DMS79 (cell line): ENCODE measurements at places on chromosomes 13 and 19.

DNA sequence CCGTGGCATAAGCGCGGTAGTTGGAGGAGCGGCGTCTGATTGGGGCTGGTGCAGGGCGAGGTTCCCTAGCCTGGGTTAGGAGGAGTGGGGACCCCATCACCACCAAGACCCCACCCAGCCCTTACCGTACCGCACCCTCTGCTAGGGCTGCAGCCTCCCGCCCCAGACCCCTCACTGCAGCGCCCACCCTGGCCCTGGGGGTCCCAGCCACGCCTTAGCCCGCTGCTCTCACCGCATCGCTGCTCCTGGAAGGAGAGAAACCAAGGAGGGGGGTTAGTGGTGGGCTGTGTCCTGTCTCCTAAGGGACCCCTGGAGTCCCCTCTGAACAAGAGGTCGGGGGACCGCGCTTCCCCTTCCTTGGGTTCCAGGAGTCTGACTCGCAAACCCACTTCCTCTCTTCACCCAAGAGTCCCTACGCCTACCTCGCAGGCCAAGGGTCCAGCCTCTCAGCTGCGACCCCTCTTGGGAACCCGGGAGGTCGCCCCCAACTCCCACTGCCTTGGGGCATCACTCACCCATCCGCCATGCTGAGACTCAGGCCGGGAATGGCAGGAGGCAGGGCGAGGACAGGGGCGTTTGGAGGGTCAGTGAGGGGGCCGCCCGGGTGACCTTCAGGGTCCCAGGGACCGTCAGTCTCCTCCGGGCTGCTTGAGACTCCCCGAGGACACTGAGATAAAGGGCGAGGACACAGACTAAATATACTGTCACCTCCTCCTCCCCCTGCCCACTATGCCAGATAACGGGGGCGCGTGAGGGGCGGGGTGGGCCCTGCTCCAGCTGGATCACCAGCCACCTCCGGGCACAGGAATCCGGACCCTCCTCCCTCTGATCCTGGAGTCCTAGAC lies at the start of gene TNNI3:
TSS of gene TNNI3 (minus strand) at position 669 of the 845 bp plus-strand sequence. CDS start at position 526, 143 bp downstream.
- DNase-seq: no peak

- no peak for DNase-seq
These were observed 75.3 kb upstream of the SERP2 start for GRCh38 chr13:44298314-44298713.

DNA sequence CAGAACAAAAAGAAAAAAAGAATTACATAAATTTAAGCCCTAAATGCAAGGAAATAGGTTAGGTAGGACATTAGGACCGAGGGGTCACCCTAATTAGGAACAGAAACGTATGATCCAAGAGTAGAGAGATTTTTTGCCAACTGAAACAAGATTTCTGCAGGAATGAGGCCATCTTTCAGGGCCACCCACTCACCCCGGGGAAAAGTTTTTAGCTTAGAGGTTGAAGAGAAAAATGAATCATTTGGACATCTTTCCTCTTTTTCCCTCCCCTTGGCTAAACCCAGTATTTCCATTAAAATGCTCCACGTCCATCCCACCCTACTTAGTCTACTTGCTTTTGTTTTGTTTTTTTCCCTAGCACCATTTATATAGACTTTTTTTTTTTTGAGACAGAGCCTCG lies 10.6 kb upstream of the PNMA8A start:
- no peak for DNase-seq

DNA sequence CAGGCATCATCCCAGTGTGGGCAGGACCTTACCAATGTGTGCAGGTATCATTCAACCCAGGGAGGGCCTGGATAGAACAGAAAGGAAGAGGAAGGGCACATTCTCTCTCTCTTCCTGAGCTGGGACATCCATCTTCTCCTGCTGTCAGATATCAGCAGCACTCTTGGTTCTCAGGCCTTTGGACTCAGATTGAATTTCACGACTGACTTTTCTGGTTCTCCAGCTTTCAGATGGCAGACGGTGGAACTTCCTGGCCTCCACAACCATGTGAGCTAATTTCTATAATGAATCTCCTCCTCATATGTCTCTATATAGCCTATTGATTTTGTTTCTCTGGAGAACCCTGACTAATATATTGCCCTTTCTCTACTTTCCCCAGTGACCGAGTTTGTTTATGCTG lies 77.3 kb downstream of the OLFM4 start:
- no peak for DNase-seq

- no peak for DNase-seq
These were observed 20.5 kb upstream of the SHKBP1 start for GRCh38 chr19:40555978-40556689.

GRCh38 chr13:51628059-51628852 lies 44.0 kb downstream of the WDFY2 start:
- no peak for DNase-seq

GRCh38 chr19:42247640-42248199 lies 5.3 kb upstream of the GSK3A start:
- DNase-seq: no peak
